ENCODE measurements at places on chromosomes 12 and 14.

DNA sequence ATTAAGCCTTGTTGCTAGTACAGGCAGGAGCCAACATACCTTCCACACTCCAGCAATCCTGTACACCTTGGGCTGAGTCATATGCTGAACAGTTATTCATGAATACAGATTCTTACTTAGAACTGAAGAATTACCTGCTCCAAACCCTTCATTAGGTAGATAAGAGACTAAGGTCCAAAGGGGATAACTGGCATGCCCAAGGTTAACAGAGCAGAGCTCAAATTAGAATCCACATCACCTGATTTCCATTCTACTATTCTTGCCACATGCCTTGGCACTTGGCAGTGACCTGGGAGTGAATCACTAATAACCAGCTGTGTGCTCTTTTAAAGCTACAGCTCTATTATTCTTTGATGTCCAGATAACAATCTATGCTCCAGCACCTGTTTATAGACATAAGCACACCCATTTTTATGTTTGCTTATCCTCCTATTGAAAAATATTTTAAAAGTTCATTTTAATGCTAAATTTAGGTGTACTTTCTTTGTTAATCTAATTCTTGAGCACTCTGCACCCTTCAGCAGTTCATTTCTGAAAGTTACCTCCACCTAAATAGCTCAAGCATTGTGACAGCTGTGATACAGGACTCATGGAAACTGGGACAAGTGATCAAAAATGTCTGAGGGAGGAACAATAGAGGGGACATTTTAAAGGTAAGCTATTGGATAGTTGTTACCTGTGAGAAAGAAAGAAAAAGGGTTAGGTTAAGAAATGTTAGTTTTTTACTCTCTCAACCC is 19.4 kb downstream of the LPCAT3 start:
- no peak for DNase-seq

GRCh38 chr14:34571771-34572170 is 32.3 kb upstream of the EAPP start:
- no peak for DNase-seq

DNA sequence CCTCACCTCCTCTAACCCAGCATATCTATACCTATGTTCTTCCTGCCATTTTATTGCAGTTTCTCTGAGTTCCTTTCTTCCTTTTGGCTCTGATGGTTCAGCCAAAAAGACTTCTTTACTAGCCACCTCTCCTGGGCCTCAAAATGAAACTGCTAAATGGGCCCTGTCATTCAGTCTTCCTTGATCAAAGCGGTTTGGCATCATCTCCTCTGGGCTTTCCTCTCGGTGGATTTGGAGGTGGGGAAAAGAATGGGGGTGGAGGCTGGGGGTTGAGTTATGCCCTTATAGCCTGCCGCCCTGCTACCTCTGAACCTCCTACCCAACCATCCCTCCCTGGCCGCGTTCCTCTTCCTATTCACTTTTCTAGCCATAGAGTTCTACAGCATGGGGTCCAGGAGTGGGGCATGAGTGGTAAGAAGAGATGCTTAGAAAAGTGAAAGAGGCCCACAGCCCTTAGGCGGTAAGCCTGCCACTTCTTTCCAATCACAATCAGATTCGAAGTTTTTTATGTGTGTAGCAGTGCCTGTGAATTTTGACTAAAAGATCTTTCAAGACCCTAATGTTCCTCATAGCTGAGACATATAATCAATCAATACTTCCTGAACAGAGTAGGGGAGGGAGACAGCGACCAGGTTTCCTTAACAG is 2.5 kb downstream of the AJUBA start:
- no peak for DNase-seq

DNA sequence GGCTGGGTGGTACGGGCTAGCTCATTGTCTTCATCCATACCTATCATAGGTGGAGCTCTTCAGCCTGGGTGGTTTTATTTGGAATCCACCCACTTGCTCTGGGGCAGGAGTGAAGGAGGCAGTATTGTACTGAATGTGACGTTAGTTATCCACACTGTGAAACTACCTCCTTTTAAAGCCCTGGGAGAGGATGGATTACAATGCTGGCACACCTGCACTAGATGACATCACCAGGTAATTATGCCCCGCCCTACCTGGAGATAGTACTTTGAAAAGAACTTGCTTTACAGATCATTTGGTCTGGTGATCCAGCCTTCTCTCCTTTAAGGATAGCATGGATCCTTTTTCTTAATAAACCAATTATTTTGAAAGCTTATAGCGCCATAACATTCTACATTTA is 78.0 kb downstream of the B4GALNT3 start:
- no peak for DNase-seq

- DNase-seq = no peak
Observed at GRCh38 chr12:112153181-112153892, 28.0 kb downstream of the TRAFD1 start.

- DNase-seq = no peak
Observed at GRCh38 chr12:106247674-106248311, at the start of gene CKAP4. Gene CKAP4 (minus strand): TSS chr12:106248020. CDS start chr12:106247851, 169 bp downstream.

DNA sequence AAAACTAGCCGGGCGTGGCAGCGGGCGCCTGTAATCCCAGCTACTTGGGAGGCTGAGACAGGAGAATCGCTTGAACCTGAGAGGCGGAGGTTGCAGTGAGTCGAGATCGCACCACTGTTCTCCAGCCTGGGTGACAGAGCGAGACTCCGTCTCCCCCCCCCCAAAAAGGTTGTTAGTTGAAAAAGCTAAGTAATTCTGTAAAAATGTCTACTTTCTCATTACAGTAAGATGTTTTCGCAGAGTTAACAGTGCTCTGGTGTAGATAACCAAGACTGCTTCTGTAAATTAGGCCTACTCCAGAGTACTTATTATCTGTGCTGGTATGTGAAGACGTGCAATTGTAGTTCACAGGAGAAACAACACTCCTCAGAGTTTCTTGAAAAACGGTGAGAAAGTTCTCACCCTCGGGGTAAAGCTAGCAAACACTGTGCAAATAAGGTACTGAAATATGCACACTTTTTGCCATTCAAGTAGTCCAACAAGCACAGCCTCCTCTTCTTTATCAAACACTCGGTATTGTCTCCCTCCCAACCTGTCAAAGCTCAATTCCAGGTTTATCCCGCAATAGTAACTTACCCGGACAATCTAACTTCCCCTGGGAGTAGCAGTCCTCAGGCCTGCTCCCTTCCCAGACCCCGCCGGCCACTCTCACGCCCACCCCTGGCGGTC is 974 bp downstream of the BTBD7 start:
- DNase-seq = no peak

GRCh38 chr14:101192661-101193000 is 289.1 kb upstream of the RTL1 start:
- no peak for DNase-seq

DNA sequence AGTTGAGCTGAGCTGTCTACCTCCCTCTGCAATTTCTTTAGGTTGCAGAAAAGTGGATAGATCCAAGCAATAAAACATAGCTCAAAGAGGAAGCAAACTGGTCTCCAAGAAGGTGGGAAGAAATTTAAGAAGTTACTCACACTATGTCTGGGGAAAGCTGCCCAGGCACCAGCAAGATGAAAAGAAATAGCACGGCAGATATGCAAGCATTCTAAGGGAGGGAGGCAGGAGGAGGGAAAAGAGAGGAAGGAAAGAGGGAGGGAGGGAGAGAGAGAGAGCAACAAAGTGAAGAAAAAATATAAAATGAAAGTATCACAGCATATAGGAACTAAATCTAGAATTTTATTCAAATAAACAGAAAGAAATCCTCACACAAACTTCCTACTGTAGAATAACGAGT is 240.7 kb downstream of the APAF1 start:
- no peak for DNase-seq

DNA sequence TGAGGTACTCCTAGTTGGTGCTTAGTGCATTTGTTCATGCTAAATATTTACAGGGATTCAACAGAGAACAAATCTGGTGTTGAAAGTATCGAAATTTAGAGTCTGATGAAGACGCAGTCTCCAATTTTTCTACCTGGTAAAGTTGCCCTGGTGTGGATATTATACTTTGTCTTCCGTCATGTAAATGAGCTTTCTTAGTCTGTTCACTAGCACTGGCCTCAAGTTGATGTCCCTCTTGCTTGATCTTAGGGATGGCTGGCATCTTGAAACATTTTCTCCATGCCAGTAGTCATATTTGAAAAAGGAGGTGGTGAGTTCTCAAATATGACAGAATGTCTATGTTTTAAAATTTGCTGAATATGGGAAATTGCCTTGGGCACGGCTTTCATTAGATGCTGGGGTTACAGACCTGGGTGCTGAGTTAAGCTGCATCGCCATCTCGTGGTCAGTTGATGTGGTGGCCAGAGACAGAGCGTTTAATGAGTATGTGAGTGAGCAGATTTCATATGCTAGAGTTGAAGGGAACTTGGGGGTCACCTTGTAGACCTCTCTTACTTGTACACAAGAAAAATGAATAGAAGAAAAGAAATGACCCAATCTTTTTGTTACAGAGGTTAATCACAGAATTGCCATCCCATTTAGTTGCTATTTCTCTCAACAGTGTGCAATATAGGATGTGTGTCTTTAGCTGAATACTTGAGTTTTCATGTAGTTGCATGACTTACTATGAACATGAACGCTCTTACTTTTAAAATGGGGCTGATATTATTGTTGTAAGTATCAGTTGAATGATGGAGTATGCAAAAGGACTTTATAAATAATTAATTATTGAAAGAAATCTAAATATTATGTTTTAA is 172.8 kb upstream of the DCN start:
- no peak for DNase-seq

GRCh38 chr12:133120385-133121191 is 9.5 kb downstream of the ZNF891 start:
- DNase-seq = no peak

- DNase-seq = no peak
Observed at GRCh38 chr12:52657250-52657902, 5.4 kb upstream of the KRT2 start.
